ENCODE measurements at places on chromosomes 1 and 21. TPM values are rescaled to one million over a fixed set of nuclear protein-coding genes. Genes with fewer than 3 reads are reported as not detected.
A peak's percentile ranks its signal among the peaks of the same experiment; 100 is the strongest.

DNA sequence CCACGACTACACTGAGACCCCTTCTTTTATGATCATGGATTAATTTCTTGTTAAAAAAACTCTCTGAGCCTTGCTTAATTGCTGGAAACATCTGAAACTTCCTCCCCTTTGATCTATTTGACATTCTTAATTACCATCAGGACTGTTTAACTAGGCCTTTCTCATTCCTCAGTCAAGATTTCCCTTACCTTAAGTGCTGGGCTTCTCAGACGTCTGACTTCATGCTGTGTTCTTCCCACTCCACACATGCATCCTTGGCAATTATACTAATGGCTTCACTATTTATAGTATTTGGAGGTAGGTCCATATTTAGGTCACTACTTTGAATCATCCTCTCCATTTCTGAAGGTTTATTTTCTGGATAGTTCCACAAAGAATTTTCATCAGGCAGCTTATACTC, 341.3 kb upstream of the TMPRSS15 start:
- DNase-seq, result no peak

DNA sequence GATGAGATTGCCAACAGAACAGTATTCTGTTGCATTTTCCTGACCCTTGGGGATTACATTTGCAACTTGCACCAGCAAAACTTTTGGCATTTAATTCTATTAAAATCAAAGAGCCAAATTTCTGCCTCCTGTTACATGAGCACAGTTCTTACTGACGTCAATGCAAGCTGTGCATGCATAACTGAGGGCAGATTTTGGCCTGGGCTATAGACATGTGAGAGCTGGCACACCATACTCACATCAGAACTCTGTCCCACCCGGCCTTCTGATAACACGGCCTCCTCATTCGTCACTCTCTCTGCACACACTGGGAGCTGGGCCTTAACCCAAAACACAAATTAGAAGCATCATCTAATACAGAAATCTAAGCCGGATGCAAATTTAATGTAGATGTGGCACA, 31.5 kb downstream of the PAPPA2 start:
- DNase-seq, result peak; percentile 19

DNA sequence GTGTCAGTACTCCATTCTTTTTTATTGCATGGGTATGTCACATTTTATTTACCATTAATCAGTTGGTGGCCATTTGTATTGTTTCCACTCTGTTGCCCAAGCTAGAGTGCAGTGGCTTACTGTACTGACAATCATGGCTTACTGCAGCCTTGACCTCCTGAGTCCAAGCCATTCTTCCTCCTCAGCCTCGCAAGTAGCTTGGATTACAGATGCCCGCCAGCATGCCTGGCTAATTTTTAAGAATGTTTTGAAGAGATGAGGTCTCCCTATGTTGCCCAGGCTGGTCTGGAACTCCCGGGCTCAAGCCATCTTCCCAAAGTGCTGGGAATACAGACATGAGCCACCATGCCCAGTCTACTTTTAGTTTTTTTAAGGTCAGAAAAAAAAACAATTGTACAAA, 813 bp upstream of the SFT2D2 start:
- DNase-seq, result no peak

DNA sequence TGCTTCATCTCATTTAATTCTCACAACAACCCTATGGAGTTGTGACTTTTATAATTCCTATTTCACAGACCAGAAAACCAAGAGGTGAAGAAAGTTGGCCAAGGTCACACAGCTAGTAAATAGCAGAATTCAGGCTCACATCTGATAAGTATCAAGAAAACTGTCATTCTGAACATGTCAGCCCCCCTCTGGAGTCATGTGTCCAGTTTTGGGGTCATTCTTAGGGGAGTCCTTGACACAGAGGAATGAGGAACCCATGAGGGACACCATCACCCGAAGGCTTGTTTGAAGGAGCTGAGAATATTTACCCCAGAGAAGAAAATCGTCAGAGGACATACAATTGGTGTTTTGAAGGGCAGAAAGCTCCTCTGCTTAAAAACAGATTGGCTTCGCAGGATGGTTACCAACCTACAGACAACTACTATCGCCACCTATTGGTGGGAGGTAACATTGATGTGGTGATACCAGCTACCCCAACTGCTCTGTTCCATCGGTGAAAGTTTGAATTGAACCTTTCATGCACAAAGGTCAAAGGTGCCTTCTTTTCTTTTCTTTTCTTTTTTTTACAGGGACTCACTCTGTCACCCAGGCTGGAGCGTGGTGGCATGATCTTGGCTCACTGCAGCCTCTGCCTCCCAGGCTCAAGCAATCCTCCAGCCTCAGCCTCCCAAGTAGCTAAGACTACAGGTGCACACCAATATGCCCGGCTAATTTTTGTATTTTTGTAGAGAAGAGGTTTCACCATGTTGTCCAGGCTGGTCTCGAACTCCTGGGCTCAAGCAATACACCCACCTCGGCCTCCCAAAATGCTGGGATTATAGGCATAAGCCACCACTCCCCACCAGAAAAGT, 31.3 kb downstream of the NCMAP start:
- peak; percentile 57 for DNase-seq

DNA sequence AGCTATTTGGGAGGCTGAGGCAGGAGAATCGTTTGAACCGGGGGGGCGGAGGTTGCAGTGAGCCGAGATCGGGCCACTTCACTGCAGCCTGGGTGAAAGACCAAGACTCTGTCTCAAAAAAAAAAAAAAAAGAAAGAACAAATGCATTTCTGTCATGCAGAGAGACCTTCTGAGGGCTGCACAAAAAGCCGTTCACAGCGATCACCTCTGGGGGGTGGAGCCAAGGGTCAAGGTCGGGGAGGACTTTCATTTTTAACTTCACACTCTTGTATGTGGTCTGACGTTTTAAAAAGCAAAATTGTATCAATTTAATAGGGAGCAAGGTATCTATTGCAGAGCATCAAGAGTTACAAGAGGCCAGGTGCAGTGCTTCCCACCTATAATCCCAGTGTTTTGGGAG, 26.6 kb upstream of the CLDN14 start:
- DNase-seq, result no peak

DNA sequence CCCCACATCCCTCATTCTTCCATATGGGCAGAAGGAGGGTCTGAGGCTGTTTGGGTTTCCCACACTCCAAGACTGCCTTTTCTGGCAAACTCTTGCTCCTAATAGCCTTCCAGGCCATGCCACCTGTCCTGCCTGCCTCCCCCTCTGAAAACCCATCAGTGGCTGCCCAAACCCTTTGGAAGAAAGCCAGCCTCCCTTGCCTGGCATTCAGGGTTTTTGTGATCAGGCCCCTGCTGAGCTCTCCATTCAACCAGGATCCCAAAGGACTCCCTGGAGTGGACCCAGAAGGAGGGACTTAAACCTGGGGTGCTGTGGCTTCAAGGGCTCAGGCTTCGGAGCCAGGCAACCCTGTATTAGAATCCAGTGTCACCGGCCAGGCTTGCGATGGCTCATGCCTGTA, 4.2 kb upstream of the GUCA2A start:
- no peak for DNase-seq

- no peak for DNase-seq
These were observed 36.2 kb downstream of the KCNAB2 start for GRCh38 chr1:6081901-6082300.

- no peak for DNase-seq
These were observed 8.1 kb downstream of the MAN1A2 start for GRCh38 chr1:117375327-117375726.

DNA sequence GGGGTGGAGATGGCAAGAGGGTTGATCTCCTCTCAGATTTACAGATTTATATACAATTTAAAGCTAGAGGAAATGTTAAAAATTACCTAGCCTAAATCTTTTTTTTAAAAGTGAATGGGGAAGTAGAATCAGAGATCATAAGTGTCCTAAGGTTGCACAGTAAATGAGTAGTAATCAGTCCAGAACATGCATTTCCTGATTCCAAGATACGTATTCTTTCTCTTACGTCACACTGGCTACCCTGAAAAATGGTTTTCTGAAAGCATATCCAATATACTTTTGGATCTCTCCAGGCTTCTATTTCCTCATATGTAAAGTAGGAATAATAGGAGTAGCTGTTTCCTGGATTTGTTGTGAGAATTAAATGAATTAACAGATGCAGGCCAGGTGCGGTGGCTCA, 11.7 kb downstream of the GADD45A start:
- no peak for DNase-seq

DNA sequence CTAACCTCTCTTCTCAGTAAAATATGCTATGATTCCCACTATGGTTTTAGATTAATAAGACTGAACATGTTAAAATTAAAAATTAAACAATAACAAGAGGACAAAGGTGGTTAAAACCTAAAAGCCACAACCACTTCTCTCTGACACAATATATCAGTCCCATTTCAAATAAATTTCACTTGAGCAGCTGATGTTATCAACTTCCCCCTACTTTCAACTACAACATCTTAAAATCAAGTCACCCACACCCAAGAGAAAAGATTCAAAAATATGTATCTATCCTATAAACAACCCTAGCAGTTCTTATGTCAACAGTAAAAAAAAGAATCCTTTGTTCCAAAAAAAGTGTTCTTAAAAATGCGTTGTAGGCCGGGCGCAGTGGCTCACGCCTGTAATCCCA, 7.5 kb downstream of the PUM1 start:
- DNase-seq, result no peak

- peak; percentile 36 for DNase-seq
These were observed 53.2 kb upstream of the TMEM51 start for GRCh38 chr1:15100121-15100879.

DNA sequence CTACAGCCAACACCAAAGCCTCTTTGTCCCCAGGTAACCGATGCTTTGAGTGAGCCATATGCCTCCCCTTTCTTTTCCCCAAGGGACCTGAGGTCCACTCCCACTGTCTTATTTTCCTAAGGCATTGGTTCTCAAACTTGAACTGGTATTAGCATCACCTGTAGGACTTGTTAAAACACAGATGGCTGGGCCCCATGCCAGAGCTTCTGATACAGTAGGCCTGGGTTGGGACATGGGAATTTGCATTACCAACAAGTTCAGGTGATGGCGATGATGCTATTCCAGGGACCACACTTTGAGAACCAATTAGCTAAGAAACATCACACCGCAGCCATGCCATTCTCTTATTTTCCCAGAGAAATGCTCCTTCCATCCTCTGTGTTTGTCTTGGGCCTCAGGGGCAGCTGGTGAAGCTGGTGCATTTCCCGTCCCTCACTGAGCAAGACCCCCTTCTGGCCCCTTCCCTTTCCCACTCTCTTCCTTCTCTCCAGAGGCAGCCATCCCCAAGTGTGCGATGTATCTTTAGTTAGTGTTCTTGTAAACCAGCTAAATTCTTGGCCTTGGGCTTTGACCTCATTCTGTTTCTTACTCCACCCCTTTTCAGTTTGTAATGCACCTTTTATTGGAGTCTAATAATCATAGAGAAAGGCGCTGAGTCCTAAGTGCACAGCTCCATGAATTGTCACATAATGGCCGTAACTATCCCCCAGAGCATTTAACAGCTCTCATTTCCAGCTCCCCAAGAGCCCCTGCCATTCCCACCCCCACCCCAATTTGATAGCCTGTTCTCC, 14.2 kb upstream of the TTC22 start:
- no peak for DNase-seq

DNA sequence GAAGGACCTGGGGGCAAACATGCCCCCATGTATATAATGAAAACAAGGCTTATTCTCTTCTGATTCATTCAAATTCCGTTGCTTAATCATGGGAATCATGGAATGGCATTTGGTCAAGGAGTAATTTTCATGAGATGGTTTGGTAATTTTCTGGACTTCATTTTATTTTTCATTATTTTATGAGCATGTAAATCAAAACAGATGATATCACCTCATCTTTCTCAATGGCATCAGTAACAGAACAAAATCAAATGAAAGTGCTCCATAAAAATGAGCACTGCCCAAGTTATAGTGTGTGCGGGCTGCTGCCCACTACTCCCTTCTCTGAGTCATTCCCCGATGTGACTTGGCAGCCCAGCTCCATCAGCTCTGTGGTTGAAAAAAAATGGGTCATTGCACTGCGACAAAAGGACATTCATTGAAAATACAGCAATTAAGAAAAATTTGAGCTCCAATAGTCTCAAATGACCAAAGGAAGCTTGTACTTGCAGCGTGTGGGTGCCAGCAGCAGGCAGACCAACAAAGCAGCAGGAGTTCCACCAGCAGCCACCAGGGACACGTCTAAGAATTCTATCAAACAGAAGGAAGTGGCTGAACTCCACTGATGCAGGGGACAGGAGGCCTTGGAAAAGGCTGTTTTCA, 84.3 kb upstream of the VAV3 start:
- no peak for DNase-seq

GRCh38 chr21:43355925-43356289, 71.0 kb downstream of the SIK1 start:
- DNase-seq, result no peak

- DNase-seq, result no peak
These were observed 1.7 kb downstream of the CAMK1G start for GRCh38 chr1:209585197-209585596.

GRCh38 chr21:31110430-31110829, 72.2 kb upstream of the KRTAP19-8 start:
- DNase-seq, result no peak

DNA sequence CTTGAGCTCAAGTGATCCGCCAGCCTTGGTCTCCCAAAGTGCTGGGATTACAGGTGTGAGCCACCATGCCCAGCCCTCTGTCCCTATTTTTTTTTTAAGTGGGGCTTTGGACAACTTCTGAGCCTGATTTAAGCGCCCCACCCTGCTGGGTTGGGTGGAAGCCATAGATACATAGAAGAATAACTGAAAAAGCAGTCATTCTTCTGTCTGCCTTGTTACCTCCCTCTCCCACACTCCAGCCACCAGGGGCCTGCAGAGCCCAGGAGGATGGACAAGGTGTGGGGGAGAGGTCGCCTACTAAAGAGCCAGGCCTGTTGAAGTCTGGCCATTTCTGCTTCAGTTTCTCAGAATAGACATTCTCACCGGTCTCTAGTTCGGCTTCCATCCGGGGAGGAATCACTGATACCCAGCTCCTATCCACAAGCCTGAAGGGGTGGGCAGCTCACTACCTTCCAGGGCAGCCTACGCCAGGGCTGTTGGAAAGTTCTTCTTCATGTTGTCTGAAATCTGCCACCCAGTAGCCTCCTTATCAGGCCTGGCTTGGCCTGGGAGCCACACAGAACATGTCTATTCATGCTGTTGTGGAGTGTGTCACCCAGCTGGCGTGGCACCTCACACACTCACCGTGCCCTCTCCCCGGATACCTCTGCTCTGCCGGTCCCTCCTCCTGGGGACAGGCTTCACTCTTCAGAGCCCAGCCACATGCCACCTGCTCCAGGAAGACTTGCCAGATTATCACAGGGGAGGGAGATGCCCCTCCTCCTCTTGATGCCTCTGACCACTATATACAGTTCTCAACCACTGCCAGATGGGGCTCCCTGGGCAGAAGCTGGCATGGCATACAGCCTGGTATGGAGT, 27.7 kb downstream of the KNCN start:
- no peak for DNase-seq

SFT2D2 gene
- 67.8 TPM for total RNA-seq

LRRC53 gene
- not detected for total RNA-seq

SLAMF9 gene
- total RNA-seq, result not detected

C1orf185 gene
- not detected for total RNA-seq

PSMA5 gene
- total RNA-seq, result 58.5 TPM

ATAD3B gene
- total RNA-seq, result 20.3 TPM

LMOD1 gene
- total RNA-seq, result 257 TPM

GPR161 gene
- 13.9 TPM for total RNA-seq

OXCT2 gene
- total RNA-seq, result 0.95 TPM
